Stimulated activated effector memory CD8-positive, alpha-beta T cell treated with anti-CD3 and anti-CD28 coated beads, Interleukin-12 subunit alpha, Interleukin-12 subunit beta, amount 100 ng/mL, for 72 hours (primary cell): ENCODE measurements at places on chromosomes 4 and X.

DNA sequence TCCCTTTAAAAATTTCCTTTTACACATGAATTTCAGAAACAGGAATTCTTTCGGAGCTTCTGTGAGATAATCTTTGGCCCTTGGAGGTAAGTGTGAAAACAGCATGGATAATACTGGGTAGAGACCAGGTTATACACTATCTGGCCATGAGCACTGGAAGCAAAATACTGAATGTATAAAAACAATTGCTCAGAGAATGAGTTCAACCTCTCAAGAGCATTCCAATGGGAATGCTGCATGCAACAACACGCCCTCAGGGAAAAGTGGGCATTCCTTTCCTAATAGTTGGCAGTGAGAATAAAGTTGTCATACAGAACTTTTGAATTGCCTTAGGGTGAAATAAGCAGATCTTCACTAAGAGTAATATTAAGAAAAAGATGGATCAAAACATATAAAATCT, 574.8 kb upstream of the DIPK2B start:
- no peak for DNase-seq

DNA sequence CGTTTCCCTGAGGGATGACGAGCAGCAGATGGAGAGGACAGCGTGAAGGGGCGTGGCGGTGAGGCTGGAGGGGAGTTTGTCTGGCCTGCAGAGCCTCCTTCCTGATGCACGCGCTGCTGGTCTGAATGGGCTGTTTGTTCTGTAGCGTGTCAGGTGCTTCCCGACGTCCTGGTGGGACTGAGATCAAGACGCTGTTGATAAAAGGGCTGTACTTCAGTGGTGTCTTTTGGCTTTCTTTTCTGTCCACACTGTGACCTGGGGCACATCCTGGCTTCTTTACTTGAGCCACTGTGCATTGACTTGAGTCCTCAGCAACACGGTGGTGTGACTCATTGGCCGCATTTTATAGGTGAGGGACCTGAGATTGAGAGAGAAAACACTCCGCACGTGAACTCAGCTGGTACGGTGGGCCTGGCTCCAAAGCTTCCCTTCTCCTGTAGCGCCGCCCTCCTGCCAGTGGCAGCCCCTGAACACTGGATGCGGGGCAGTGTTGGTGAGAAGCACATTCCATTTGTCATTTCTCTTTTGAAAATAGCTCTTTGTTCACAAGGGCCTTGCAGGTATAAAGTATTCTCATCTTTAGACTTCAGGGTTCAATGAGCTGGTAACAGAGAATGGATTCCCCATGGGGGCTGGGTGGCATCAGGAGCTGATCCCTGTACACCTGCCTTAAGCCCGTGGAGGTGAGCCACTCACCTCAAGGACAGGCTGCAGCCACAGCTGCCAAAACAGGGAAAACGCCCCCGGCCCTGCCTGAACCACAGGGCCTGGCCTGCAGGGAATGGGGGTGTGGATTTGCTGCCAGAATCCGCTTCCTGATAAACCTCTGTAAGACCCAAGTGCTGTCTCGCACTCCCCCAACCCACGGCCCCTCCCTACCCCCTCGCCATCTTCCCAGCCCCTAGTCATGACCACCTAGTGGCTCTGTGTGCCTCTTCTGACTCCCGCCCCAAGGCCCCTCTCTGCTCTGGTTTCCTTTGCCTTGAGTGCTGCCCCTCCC, 29.2 kb downstream of the NSG1 start:
- no peak for DNase-seq

DNA sequence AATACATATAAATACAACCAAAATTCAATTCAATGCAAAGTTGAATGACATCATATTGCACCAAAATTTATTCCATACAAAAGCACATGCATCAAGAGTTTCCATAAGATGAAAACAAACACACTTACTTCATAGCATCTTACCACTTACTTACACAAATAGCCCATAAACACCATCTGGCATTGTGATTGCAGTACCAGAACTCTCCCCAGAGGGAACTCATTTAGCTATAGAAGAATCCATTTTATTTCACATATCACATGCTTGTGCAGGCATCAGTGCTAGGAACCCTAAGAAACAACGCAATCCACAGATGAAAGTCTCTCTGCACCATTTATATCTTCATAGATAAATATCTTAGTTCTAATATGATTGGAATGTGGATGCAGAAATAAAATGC, 77.9 kb downstream of the SLC7A11 start:
- DNase-seq = no peak

DNA sequence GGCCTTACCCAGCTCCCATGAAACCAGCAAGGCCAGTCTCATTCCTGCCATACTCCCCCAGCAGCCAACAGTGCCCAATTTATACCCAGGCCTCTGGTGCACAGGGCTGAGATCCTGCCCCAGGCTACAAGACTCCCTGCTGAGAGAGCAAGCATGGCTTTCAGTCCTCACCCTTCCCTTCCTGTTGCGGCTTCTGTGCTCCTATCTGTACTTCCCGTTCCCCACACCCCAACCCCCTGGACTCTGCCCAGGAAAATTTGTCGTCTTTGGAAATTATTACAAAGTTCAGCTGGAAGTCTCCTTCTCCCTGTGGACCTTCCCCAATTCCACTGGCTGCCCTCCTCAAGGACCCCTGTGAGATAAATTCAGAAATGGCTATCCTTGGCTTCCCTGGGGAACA, 84.1 kb upstream of the GK2 start:
- no peak for DNase-seq

DNA sequence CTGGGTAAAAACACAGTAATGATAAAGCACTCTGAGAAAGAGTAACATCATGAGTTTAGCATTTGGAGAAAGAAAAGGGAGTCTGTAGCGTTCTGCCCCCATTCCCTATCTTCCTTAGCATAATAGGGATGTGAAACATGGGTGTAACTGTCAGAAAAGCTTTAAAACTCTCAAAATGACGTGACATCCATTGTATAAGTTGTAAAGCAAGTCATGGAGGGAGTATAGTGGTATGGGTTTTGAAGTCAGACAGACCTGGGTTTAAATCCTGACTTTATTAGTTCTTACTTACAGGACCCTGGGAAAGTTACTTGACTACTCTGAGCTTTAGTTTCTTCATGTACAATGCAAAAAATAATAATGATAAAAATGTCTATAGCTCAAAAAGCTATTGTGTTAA, 17.1 kb downstream of the FBXO8 start:
- no peak for DNase-seq

- DNase-seq = no peak
These were observed 7.5 kb upstream of the FAM184B start for GRCh38 chr4:17788956-17789355.

DNA sequence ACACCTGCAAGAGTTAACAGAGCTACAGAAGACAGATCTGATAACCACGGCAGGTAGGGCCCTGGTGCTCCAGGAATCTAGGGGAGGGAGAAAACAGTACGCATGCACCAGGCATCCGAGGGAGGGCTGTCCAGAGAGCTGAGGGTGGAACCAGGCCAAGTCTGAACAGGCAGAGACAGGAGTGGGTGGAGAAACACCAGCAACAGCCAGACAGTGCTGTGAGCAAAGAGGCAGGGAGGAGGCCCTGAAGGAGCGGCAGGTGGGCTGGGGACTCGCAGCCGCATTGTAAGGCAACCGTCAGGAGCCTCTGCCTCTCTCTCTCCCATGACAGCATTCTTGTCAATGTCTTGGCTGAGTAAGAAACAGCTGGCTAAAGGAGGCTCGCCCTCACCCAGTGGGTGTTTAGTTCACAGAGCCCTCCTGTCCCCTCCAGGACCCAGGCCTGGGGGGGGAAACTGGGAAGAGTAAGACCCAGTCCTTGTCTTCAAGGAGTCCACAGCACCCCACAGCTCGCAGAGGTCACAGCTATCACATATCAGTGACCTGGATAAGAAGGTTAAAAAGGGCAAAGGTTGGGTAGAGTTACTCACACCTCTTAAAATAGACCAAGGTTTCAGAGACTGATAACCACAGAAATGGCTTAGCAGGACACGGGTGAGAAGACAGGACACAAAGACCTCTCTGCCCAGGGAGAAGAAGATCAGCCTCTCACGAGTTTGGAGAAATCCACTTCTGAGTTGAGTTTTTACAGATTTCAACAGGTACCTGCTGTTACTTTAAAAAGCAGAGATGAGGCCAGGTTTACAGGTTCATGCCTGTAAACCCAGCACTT, 10.5 kb downstream of the ACSL1 start:
- DNase-seq = no peak

DNA sequence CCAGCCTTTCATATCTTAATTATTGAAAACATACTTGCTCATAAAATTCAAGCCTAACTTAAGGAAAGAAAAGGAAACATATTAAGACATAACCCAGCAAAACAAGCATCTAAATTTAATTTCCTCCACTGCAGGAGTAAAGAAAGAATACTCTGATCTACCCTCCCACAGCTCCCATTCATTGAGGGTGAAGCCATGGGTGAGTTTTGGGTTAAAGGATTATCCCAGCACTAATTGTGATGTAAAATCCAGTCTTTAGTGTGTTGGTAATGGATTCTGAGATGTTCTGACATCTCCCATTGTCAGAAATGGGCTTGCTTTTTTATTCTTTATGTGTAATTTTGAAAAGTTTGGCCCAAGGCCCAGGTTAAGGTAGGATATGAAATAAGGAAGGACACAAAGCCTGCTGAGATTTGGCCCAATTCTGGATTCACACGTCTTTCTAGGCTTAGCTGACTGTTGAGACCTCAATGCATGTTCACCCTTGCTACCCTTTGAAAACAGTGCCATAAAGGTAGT, 50.4 kb downstream of the SPARCL1 start:
- no peak for DNase-seq

- no peak for DNase-seq
These were observed 66.6 kb upstream of the PDE5A start for GRCh38 chr4:119695216-119695615.

- DNase-seq = no peak
These were observed 202.4 kb downstream of the CHIC2 start for GRCh38 chr4:53861856-53862610.

- no peak for DNase-seq
These were observed 642.2 kb downstream of the IQCM start for GRCh38 chr4:149173241-149174013.

DNA sequence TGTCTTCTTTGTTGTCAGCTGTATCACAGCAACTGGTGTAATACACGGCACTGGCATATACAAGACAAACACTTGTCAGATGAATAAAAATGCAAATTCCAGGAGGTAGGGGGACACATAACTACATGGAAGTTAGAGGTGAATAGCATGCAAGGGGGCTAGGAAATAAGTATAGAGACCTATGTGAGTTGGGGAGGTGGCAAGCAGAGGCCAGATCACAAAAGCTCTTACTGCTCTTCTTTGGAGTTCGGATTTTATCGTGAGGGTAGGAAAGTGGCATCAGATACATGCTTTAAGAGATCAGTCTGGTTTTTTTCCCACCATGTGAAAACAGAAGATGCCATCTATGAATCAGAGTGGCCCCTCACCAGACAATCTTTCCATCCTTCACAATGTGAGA, 2.8 kb upstream of the SRP72 start:
- no peak for DNase-seq

DNA sequence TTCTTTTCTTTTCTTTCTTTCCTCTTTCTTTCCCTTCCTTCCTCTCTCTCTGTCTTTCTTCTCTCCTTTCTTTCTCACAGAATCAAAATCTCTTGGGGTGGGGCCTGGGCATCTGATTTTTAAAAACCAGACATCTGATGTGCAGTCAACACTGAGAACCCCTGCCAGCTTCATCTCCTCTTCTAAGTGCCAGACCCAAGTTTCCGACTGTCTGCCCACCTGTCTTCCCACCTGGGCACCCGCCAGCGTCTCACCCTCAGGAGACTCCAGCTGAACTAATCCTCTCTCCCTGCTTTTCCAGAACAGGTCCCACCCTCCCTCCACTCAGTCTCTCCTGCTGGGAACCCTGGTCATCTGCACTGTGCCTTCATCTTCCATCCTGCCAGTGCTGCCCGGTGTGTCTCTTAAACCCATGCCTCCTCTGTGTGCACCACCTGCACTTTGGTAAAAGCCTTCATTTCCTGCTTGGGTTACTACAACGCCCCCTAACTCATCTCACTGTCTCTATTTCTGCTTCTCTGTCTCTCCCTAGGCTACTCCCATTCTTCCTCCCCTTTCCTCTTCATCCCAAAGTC, 2.8 kb downstream of the SOD3 start:
- DNase-seq = no peak

- no peak for DNase-seq
These were observed 88.3 kb downstream of the ZNF718 start for GRCh38 chr4:212438-213188.

- no peak for DNase-seq
These were observed 62.2 kb upstream of the PRPS1 start for GRCh38 chrX:107565931-107566603.

DNA sequence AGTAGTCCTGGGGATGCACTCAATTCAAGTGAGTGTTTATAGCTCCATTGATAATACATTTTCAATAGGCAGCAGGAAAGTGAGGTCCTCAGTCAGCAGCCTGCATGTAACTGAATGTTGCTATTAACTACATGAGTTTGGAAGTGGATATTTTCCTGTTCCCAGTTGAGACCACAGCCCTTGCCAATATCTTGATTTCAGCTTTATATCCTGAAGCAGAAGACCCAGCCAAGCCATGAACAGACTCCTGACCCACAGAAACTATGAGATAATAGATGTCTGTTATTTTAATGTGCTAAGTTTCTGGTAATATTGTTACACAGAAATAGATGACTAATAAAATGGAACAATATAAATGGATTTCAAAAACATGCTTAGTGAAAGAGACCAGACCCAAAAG, 63.7 kb downstream of the VSIG4 start:
- no peak for DNase-seq

DNA sequence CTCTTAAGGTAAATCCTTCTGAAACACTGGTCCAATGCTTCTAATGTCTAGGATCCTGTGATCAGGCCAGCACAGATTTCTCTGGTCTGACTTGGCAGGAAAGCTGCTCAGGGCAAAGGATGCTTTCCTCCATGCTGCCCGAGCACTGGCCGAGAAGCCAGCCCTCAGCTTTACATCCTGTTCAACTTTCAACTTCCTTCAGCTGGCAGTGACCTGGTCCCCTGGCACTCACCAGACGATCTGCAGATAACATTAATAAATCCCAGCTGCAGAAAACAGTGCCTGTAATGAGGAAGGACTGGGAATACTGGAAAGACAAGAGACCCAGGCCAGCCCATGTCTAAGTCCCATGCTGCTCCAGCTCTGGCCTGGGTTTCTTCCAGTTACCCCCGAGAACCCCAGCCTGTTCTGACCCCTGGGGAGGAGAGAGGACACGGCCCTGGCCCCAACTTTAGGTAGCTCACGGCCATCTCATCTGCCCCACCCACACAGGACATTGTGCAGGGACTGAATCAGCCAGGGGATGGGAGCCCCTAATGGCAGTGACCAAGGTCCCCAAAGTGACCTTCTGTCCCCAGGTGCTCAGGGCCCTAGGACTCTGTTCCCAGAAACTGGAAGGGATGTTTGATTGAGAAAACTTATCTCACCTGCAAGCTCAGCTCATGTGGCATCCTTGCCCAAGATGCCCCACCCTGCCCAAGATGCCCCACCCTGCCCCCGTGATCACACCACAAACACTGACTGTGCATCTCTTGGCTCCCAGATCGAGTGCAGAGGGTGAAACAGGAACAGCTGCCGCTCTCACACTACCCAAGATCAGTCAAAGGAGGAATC, 28.0 kb downstream of the JAKMIP1 start:
- DNase-seq = no peak

- no peak for DNase-seq
These were observed 1683.6 kb upstream of the AGA start for GRCh38 chr4:179125870-179126269.

- DNase-seq = no peak
These were observed 60.9 kb downstream of the BMP15 start for GRCh38 chrX:50971395-50971794.

GRCh38 chr4:76108467-76109181, 34.1 kb downstream of the ART3 start:
- no peak for DNase-seq

- no peak for DNase-seq
These were observed 461.2 kb upstream of the PCDH7 start for GRCh38 chr4:30258949-30259348.

GRCh38 chr4:127538016-127538415, 94.7 kb upstream of the INTU start:
- DNase-seq = no peak
